ENCODE measurements at places on chromosomes 4 and X. TPM values are rescaled to one million over a fixed set of nuclear protein-coding genes. Genes with fewer than 3 reads are reported as not detected.

- DNase-seq = peak; percentile 69
Observed at GRCh38 chrX:68829582-68830418, 979 bp downstream of the EFNB1 start.

The NHSL2 gene
- total RNA-seq = 8.1 TPM

The FGFR3 gene
- total RNA-seq = 9.9 TPM

DNA sequence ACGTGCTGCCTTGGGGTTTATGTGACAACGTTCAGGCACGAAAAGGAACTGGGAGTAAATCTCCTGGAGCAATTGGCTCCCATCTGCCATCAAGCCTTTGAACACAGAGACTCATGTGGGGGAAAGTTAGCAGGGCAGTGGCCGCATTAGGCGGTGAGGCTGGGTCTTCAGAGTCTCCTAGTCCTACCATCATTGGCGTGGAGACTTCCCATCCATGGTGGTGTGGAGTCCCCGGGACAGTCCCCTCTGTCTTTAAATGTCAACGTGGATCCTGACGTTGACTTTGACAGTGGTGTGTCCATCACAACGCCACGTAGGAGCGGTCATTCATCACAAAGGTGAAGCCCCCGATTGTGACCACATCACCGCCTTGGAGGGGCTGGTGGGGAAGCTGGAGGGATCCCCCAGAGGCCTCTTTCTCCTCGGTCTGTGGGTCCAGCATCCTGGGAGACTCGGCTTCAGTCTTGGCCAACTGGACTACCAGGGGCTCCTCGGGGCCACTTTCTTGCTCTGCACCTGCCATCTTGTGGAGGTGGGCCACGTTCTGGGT, 21.8 kb downstream of the CRLF2 start:
- no peak for DNase-seq

GRCh38 chrX:20217271-20217670, 49.4 kb downstream of the RPS6KA3 start:
- no peak for DNase-seq

DNA sequence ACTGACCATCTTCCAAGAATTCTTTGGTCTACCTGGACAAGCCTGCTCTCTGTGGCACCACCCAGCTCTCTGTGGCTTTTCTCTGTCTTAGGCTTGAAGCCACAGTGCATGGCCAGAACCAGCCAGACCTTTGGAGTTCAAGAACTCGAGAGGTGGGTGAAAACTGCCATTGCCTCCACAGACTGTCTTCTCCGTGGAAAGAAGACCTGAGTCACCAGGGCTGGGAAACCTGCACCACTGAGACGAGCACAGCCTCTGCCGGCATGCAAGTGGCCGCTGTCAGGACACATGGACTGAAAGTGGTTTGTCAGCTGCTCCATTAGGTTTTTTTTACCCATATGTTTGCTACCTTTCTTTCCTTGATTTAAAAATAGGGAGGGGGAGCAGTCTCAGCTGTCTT, 74.5 kb downstream of the MGST2 start:
- peak; percentile 65 for DNase-seq

The LRP2BP gene
- total RNA-seq = 1.7 TPM

The SUPT20HL2 gene
- not detected for total RNA-seq

GRCh38 chrX:133440081-133440796, 24.9 kb upstream of the GPC4 start:
- no peak for DNase-seq

Measured in right cardiac atrium (tissue), 5 donors.